T follicular helper cell (primary cell): ENCODE measurements at places on chromosomes 3 and 15.

DNA sequence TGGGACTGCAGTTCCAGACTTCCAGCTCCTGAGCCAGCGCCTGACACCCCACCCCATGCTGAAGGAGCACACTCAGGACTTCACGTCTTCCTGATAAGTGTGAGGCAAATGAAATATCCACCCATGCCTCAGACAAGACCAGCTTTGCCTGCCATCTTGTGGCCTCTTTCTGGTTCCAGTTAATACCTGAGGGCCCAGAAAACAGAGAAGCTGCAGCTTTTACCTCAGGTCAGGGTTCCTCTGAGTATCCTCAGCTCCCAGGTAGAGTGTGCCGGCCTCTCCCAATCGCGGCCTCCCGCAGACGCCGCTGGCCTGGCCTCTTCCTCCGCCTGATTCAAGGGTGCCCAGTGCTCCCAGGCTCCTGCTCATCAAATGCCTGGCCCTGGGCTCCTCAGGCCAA is 5.1 kb upstream of the KLHL6 start:
- no peak for DNase-seq

DNA sequence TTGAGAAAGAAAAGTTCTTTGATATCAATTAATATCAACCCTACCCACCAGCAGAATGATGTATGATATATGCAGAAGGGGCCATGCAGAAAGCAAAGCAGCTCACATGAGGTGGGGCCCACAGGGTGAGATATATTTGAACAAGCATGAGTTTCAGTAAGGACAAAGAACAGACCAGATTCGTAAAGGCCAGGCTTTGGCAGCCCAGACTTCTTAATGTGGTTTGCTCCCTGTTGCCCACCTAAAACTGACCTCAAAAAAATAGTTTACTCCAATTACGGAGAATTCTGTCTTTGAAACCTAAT is 255.7 kb upstream of the WNT5A start:
- DNase-seq = no peak

DNA sequence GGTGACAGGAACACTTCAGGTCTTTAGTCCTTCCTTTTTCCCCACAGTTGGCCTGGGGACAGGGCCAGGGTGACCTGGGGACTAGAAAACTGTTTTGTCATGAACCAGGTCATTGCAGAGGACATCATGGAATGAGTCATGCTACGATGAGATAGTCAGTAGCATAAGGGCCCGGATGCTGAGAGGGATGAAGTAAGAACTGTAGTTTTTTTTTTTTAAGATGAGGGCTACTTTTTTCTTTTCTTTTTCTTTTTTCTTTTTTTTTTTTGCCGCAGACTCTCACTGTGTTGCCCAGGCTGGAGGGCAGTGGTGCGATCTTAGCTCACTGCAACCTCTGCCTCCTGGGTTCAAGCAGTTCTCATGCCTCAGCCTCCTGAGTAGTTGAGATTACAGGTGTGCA is 8.0 kb downstream of the MAP2K5 start:
- no peak for DNase-seq

- DNase-seq = no peak
Measured at GRCh38 chr3:10317311-10317960, 3.5 kb downstream of the SEC13 start.

DNA sequence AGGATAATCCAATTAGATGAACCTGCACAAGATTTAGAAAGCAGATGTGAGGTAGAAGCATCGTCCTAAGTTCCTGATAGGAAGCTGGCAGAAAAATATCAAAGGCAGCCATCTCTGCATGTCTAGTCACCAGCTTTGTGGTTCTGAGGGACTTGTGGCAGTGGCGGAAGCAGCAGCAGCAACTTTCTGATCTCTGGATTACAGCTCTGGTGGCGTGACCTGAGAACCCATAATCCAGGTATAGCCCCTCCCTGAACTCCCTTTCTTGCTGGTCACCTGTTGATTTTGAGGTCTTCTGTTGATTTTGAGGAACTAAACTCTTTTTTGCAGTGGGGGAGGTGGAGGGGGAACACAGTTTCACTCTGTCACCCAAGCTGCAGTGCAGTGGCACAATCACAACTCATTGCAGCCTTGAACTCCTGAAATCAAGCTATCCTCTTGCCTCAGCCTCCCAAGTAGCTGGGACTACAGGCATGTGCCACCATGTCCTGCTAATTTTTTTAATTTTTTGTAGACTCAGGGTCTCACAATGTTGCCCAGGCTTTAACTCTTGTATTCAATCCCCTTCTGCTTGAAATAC is 7.9 kb downstream of the FSIP1 start:
- DNase-seq = peak; percentile 20

GRCh38 chr15:63708126-63708772 is 111.1 kb downstream of the FBXL22 start:
- no peak for DNase-seq

DNA sequence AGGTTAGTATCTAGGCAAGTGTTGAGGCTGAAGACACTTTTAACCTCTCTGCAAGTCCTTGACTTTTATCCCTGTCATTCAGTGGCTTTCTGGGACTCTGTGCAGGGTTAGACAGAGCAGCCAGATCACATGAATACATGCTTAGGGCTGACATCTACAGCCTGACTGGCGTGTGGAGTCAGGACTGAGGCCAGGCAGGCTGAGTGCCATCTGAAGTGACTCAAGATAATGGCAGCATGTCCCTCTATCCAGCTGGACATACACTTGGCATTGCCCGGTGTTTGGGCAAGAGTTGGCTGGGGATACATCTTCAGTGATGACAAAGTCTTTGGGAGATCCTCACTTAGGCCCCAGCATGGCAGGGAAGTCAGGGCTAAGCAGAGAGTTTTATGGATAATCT is 22.4 kb downstream of the DUOX2 start:
- no peak for DNase-seq

DNA sequence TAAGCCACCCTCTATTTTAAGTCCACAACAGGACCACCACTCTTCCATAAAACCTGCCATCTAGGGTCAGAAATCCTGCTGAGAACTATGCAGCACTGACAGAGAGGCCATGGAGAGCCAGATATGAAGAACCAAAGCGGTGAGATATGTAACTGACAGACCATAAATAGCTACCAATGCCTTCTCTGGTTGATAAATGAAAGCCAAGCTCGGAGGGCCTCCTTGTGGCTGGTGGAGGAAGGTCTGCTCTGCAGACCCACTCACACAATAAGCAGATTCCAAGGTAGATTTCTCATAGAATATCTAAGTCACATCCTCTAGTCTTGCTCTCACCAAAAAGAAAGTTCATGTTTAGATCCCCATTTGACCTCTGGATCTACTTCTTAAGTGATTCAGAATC is 38.9 kb downstream of the RYK start:
- DNase-seq = no peak

GRCh38 chr3:21390856-21391255 is 360.2 kb downstream of the ZNF385D start:
- no peak for DNase-seq

DNA sequence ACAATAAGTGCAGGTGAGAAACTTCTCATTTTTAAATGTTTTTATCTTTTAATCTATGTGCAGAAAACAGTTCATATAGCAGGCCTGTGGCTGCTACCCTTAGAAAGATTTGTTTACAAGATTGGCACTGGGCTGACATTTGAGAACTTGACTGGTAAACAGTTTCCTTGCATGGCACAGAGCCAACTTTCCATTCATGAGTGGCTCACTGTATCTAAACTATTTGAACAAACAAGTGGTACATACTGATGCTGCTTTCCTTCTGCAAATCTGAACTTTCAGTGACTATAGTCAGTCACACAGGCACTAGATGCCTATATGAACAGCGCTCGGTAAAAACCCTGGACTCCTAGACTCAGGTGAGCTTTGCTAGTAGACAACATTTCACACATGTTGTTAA is 6.3 kb upstream of the GTPBP8 start:
- DNase-seq = peak; percentile 35

- DNase-seq = no peak
Measured at GRCh38 chr3:106030627-106030963, 161.8 kb upstream of the CBLB start.

GRCh38 chr15:59825901-59826300 is 136.8 kb upstream of the BNIP2 start:
- no peak for DNase-seq

- DNase-seq = no peak
Measured at GRCh38 chr15:57671636-57672035, 34.9 kb upstream of the POLR2M start.

GRCh38 chr15:70917955-70918354 is 25.3 kb downstream of the LRRC49 start:
- DNase-seq = no peak

DNA sequence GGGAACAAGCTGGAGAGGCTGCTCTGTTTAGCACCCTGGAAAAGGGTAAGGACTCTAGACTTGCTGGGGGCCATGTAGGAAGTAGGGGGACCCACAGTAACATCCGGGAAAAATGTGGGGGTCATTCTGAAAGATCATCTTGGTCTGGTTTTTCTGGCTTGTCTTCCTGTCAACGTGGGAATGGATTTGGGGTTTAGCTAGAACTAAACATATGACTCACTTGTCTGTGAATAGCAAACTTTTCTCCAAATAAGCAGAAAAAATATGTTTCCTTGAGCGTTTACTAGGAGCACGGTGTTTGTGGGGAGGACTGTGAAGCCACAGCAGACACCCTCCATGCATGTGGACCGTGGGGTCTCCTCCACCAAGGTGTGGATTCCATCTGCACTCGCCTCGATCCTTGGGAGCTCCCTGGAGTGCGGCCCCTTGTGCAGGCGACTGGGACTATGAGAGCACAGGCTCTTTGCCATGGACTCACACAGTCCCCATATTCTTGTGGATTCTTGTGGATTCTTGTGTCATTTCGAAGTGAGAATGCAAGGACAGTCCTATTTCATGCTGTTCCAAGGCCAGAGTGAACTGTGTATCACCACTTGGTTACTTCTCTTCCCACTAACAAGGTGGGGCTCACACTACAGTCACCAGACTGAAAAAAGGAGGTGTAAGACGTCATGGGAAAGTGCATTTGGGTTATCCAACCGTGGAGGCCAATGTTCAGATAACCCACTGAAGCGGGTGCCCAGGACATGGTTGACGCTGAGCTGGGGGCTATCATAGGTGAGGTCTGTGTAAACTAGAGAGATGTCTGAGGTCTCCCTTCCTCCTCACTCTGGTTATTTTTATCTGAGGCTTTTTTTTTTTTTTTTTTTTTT is 25.5 kb downstream of the PGPEP1L start:
- DNase-seq = no peak

DNA sequence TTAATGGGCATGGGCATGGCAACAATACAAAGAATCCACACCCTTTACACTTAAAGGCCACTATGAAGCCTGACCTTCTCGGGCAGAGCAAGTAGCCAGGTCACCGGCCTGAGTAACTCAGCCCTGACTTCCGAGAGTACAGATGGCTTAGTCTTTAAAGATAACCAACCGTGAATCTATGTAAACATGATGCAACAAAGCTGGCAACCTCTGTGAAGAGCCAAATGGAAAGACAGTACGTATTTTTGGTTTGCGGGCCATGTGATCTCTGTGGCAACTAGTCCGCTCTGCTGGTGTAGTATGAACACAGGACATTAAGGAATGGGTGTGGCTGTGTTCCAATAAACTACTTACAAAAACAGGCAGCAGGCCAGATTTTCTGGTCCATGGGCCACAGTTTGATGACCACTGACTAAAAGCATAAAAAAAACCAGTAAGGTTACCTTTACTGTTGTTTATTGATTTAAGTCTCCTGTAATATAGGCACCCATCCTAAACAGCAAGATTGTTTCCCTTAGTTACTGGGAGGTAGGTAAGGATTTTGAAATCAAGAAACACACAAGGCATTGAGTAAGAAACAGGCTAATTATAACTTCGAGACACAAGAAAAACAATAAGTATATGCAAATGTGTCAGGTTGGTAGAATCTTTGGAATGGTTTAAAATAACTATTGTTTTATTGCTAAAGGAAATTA is 14.5 kb downstream of the RIOX2 start:
- no peak for DNase-seq

GRCh38 chr15:90814191-90814821 is 54.1 kb upstream of the FURIN start:
- DNase-seq = no peak

DNA sequence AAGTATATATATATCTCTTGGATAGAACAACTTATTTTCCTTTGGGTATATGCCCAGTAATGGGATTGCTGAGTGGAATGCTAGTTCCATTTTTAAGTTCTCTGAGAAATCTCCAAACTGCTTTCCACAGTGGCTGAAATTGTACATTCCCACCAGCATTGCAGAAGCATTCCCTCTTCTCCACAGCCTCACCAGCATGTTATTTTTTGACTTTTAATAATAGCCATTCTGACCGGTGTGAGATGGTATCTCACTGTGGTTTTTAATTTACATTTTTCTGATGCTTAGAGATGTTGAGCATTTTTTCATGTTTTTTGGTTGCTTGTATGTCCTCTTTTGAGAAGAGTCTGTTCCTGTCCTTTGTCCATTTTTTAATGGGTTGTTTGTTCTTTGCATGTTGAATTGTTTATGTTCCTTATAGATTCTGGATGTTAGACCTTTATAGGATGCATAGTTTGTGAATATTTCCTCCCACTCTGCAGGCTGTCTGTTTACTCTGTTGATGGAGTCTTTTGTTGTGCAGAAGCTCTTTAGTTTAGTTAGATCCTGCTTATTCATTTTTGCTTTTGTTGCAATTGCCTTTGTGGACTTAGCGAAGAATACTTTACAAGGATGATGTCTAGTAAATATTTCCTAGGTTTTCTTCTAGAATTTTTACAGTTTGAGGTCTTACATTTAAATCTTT is 82.7 kb upstream of the NR2F2 start:
- DNase-seq = no peak

DNA sequence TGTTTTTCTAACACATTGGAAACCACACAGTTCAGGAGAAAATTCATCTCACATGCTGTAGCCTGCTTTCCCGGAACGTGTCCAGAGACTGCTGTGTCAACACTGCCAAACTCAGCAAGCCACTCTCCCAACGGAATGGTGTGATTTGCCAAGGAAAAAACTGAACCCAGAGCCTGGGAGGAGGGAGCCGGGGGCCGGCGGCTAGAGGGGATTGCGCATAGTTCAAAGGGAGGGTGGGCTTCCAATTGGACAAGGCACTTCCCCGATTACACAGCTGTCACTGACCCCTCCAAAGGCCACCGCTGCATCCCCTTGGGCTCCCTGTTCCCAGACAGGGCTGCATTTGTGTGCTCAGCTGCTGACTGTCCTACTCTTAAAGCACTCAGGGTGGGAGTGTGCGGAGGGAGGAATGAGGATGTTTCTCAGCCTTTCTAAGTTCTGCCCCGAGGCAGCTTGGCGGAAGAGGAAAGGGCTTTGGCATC is 256.2 kb downstream of the ZNF621 start:
- no peak for DNase-seq

DNA sequence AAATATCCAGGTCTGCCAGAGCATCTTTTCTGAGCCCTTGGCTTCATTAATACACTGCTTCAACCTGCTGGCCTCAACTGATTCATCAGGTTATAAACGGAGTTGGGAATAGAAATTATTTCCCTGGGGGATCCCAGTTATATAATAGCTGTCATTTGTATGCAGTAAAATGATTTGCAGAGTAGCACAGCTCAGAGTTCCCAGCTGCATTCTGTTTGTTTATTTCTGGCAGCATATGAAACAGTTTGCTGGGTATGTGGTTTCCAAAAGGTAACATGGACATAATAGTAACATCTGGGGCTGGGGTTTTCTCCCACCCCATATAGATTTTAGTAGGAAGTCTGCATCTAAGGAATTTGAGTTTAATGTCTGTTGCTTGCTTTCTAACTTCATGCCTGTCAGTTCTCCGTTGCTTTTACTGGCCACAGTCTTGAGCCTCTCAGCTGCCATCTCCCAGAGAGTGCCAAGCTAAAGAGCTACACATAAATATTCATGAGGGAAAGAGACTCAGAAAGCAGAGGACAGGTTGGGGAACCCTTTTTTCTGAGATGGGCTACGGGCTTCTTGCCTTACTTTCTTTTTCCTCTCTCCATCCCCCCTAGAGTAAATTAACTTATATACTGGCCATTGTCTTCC is 124.6 kb downstream of the TMEM108 start:
- no peak for DNase-seq

GRCh38 chr3:124730941-124731297 is 667 bp downstream of the UMPS start:
- DNase-seq = no peak
